MCF 10A (cell line): ENCODE measurements at places on chromosomes 3 and 15.

DNA sequence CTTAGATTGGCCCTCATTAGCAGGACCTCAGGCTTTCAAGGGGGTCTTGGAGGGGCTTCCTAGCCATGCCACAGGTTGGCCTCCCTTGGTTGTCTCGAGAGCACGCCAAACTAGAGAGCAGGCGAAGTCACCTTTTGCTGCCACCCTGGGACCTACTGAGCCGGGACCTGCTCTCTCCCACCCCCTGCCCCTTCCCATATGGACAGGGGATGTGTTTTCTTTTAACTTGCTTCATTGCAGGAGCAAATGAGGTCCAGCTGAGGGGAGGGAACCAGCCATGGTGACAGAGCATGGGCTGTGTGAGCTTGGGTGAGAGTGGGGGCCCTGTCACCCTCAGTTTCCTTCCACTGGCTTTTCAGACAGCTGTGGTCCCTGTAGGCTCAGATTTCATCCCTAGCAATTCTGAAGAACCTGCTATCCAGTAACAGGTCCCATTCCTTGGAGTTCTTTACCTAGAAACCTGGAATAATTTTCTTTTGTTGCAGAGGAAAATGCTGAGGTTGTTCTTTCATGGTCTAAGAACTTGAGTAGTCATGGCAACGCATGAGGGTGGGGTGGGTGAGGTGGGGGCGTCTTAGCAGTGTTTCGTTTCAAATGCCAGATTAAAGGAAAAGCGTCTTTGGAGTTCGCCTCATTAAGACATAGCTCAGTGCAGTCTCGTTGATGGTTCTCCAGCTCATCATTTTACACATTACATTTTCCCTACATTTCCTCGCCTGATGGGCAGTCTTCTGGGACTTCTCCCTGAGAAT is 20.1 kb upstream of the MAGEF1 start:
- no peak overlapping the region for H3K4me3 ChIP-seq
- peaks cover 6% of the 10 kb centered on the region for H3K36me3 ChIP-seq
- DNase-seq, result no peak
- H3K27me3 ChIP-seq, result no peaks in the 10 kb centered on the region
- no peak overlapping the region for H3K27ac ChIP-seq

DNA sequence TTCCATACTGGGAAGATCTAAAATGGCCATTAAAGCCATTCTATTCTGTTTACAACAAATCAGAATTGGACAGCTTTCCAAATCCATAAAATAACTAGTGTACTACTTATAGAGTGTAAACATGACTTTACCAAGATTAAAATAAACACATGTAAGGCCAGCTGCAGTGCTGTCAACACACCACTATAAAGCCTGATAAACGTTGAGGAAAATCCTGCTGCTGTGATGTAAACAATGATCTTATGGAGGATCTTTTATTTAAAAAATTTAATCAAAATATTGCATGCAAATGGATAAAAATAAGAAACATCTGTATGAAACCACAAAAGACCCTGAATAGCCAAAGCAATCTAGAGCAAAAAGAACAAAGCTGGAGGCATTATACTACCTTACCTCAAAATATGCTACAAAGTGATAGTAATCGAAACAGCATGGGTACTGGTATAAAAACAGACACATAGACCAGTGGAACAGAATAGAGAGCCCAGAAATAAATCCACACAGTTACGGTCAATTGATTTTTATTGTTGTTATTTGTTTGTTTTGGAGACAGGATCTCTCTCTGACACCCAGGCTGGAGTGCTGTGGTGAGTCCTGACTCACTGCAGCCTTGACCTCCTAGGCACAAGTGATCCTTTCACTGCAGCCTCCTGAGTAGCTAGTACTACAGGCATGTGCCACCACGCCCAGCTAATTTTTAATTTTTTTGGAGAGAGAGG is 428.8 kb upstream of the C2CD4B start:
- H3K27me3 ChIP-seq, result no peaks in the 10 kb centered on the region
- peaks cover 9% of the 10 kb centered on the region for H3K4me1 ChIP-seq
- DNase-seq, result peak; percentile 8
- H3K27ac ChIP-seq, result no peak overlapping the region
- H3K36me3 ChIP-seq, result no peaks in the 10 kb centered on the region
- no peak overlapping the region for H3K4me3 ChIP-seq

GRCh38 chr15:57235873-57236272 is 140.4 kb upstream of the CGNL1 start:
- no peak overlapping the region for H3K4me3 ChIP-seq
- H3K27me3 ChIP-seq, result no peaks in the 10 kb centered on the region
- no peak for DNase-seq

DNA sequence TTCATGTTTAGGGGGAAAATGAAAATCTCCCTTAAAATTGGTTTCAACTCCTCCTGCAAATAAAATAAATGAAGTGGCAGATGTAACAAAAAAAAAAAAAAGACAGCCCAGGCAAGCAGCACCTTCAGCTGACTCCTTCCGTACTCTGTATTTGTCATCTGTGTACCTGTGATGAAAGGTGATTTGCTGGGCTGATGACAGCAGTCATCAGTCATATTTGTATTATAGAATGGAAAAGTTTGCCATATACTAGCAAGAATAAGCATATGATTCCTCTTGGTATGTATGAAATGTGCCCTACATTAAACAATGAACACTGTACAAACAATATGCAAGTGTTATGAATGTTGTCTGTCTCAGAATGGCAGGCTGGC is 44.1 kb upstream of the WWTR1 start:
- no peaks in the 10 kb centered on the region for H3K36me3 ChIP-seq
- H3K27ac ChIP-seq, result no peak overlapping the region
- no peak overlapping the region for H3K4me3 ChIP-seq
- DNase-seq, result no peak

DNA sequence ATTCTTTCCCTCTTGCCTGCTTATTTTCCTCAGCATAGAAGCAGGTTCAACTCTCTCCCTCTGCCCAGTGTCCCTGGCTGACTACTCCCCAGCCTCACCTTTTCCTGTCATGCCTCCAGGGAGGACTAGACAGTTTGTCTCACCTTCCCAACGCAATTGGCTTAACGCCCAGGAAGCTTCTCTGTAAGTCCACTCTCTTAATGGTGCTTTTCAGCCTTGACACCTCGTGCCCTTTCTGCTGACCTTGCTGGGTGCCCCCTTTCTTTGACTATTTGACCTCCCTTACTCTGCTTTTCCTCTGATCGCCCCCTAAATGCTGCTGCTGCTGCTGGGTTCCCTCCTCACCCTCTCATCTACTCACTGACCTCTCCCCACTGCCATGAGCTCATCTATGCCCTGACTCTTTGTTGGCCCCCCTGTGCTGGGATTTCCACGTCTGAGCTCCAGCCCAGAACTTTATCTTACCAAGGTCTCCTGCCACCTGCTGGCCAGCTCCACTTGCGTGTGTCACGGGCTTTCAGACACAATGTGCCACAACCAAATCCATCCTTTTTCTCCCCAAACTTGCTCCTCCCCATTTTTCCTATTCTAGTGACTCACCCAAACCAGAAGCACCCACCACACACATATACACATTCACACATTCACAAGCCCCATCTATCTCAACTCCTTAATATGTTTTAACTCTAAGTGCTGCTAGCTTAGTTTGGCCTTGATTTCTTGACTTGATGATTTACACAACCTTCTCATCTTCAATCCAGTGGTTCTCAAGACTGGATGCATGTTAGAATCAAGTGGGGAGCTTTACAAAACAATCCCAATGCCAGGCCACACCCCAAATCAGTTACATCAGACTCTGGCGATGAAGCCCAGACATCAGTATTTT is 16.6 kb downstream of the EPB42 start:
- peaks cover 4% of the 10 kb centered on the region for H3K36me3 ChIP-seq
- H3K4me3 ChIP-seq, result no peak overlapping the region
- H3K4me1 ChIP-seq, result peaks cover 11% of the 10 kb centered on the region
- H3K27ac ChIP-seq, result peak overlapping the region; percentile 17
- DNase-seq, result peak; percentile 69

GRCh38 chr15:66723826-66724731 is 22.0 kb downstream of the SMAD6 start:
- no peaks in the 10 kb centered on the region for H3K36me3 ChIP-seq
- H3K4me3 ChIP-seq, result no peak overlapping the region
- H3K27me3 ChIP-seq, result no peaks in the 10 kb centered on the region
- no peak for DNase-seq
- H3K27ac ChIP-seq, result no peak overlapping the region

GRCh38 chr3:39383045-39383880 is at the start of gene SLC25A38:
Gene SLC25A38 (plus strand): TSS chr3:39383370. CDS start chr3:39383725, 355 bp downstream.
- H3K27me3 ChIP-seq, result no peaks in the 10 kb centered on the region
- H3K4me1 ChIP-seq, result peaks cover 30% of the 10 kb centered on the region
- H3K36me3 ChIP-seq, result peaks cover 4% of the 10 kb centered on the region
- peak within 1 kb of the TSS; percentile 91 for H3K4me3 ChIP-seq
- peak; percentile 85 for DNase-seq
- H3K27ac ChIP-seq, result peak within 1 kb of the TSS; percentile 91

DNA sequence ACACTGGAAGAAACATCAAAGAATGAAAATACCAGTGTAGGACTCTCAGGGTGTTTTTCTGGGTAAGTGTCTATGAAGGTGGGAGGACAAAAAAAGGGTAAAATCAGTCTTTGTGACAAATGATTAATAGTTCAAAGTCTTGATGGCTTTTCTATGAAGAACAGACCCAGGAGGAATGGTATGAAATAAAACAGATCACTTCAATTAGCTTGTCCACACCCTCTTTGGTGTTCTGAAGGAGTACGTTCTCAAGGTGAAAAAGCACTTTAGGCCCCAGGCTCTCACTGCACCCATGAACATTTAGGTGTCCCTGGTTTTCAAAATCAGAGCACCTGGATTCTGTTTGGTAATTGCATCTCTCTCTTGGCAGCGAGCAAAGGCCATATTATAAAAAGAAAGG is 383.6 kb upstream of the NR2F2 start:
- no peaks in the 10 kb centered on the region for H3K27me3 ChIP-seq
- no peak for DNase-seq
- H3K4me3 ChIP-seq, result no peak overlapping the region

DNA sequence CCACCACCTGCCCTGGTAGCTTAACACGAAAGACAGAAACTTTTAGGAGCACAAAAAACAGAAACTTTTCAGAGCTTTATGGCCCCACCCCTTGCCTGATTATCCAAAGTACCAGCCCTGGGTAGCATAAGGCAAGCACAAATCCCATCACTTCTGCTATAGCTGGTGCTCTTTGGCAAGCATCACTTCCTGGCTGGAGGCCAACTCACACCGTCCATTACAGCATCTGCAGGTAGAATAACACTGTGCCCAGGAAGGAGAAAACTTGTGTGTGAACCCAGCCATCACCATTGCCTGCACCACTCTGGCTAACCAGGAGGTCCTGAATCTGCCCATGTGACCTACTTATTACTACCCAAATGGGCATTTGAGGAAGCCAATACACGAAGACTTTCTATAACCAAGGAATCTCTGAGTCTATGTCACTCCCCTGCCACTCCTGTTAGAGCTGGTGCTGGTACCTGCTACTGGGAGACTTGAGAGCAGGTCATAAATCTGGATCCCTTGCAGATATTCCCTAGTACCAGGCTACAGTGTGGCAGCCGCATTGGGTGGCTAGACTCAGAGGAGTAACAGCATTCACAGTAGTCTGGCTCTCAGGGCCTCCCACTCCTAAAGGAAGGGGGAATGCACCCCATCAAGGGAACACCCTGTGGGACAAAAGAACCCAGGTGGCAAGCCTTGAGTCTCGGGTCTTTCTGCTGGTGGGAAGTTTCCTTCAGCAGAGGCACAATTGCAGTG is 73.3 kb upstream of the AKAP13 start:
- H3K4me1 ChIP-seq, result no peaks in the 10 kb centered on the region
- H3K27me3 ChIP-seq, result no peaks in the 10 kb centered on the region
- H3K4me3 ChIP-seq, result no peak overlapping the region
- no peak overlapping the region for H3K27ac ChIP-seq
- H3K36me3 ChIP-seq, result no peaks in the 10 kb centered on the region

DNA sequence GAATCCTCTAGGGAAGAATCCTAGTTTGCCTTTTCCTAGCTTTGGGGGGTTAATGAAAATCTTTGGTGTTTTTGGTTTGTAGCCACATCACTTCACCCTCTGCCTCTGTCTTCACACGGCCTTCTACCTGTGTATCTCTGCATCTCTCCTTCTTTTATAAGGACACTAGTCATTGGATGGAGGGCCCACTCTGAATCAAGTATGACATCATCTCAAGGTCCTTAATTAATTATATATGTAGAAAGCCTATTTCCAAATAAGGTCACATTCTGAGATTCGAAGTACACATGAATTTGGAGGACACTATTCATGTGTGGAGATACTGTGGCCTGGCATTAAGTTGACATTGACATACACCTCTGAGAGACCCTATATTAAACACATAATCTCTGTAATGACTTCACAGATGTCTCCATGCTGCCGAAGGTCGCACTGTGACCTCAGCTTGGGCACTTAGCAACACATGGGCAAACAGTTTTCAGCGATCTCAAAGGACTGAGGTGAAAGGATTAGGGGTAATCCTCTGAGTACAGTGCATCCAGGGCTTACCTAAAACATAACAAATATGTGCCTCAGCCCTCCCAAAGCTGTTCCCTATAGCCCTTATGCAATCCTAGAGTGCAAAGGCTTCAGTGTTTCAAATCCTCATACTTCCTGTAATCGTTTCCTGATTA is 446.0 kb downstream of the FGF12 start:
- H3K27ac ChIP-seq, result no peak overlapping the region
- DNase-seq, result no peak
- peaks cover 44% of the 10 kb centered on the region for H3K27me3 ChIP-seq
- no peaks in the 10 kb centered on the region for H3K36me3 ChIP-seq
- H3K4me1 ChIP-seq, result no peaks in the 10 kb centered on the region

GRCh38 chr3:100769693-100770092 is 60.4 kb downstream of the TFG start:
- H3K4me1 ChIP-seq, result peaks cover 6% of the 10 kb centered on the region
- no peak for DNase-seq
- no peaks in the 10 kb centered on the region for H3K36me3 ChIP-seq
- H3K27ac ChIP-seq, result no peak overlapping the region
- H3K27me3 ChIP-seq, result no peaks in the 10 kb centered on the region
